ENCODE measurements at places on chromosomes 6 and 20.

DNA sequence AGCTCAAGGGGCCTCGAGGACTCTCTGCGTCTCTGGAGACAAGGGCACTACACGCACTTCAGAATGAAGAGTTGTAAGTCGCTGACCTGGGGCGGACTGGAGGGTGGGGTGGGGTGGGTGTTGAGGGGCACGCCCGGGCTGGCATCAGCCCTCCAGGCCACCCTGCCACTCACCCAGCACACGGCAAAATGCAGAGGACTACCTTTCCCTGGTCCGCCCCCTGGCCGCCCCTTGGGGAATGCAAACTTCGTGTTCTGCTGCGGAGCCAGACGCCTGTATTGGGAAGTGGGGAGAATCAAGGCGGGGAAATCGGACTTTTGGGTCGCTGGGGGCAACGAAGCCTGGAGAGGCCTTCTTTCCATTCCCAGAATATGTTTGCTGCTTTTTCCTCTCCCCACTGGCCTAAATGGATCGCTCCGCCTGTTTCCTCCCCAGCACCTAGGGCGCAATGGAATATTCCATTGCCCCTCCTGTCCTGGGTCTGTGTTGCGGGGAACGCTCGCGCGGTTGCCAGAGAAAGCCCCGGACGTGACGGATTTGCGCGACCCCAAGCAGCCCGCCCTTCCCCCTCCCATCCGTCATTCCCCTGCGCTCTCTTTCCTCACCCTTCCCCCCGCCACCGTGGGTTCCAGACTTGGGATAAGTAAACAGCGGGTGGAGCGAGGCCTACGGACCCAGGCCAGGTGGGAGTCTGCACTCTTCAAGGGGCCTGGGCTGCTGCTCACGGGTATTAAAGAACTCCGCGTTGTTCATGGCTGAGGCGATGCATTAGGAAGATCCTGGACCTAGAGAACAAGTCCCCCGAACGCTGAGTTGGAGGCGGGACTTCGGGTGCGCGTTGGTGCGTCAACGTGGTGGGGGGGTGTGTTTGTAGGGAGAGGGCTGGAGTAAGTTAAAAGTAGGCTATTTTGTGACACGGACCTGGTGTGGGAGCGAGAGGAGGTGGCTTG is at the start of gene PPT2:
Gene PPT2 (plus strand): TSS at position 578 of the 950 bp plus-strand sequence. CDS start 454 bp downstream, outside the sequence.
- peak; percentile 84 for DNase-seq

DNA sequence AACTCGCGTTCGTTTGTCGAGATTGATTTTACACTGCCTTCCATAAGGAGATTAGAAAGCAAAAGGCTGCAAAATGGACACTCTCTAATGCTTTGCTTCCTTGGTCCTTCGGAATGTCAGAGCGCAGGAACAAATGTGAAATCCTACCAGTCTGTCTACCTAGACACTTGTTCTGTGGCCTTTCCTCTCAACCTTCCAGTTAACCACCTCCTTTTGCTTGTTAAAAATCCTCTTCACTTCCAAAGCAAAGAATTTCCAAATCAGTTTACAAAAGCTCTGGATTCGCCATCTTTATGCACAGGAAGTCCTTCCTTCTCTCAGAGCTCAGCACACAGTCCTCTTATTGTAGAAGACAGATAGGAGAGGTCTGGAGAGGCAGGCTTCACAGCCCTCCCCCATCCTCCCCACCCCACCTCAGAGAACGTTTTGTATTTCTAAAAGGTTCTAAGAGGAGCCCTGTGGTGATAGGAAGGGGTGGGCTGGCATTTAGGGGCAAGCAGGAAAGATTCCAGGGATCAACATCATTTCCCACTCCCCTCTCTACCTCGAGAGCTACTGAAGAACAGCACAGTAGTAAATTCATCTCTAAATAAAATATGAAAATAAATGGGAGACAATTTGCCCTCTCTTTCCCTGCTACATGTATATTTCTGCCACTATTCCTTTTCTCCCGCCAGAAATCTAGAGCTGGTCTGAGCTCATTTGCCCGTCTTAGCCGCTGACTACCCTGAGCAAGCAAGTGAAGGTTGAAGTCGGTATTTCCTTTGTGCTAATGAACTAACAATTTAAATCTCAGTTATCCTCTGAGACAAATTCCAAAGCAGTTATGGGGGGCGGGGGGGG is 18.9 kb downstream of the TFAP2A start:
- DNase-seq: no peak

- DNase-seq: no peak
Observed at GRCh38 chr6:158085261-158086053, 82.6 kb downstream of the SERAC1 start.

DNA sequence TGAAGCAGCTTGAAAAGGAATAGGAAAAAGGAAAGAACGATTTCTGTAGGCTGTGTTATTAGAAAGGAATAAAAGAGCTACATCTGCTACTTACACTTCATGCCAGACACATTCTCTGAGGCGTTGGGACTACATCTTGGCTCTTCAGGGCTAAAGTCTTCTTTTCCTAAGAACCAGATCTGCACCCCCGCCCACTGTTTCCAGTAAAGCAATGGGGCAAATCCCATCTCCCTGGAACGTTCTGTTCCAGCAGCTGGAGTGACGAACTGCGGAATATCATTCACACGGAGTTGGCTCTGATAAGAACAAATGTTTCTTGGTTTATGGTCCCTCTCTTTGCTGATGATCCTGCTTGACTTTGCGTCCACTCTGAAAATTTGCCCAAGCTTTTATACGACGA is 26.9 kb downstream of the FAM50B start:
- DNase-seq: no peak

DNA sequence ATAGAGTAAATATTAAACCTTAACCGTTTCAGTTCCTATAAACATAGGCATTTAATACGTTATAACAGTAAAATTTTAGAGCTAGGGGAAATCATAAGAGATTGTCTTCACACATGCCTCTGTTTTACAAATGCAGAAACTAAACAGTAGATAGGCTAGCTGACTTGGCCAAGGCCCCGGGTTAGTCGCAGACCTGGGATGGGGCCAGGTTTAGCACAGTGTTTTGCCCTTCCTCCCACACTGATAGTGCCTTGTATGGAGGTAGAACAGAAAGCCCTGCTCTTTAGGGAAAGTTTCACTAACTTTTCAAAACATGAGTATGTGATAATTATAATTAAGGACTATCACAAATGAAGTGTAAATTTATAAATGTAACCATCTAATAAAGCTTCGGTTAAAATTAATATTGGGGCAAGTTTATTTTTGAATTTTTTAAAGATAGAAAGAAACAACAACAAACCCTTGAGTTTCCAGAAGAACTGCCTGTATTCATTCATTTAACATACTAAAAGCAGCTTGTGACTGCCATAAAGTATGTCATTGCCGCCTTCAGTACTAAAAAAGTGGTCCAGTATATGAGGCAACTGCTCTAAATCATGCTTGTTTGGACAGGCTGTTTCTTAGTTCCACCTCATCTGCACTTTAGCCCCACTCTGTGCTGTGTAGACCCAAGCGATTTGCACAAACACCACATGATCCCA is 62.5 kb upstream of the LOC128125822 start:
- no peak for DNase-seq

GRCh38 chr20:47466704-47467459 is 34.8 kb upstream of the NCOA3 start:
- no peak for DNase-seq

DNA sequence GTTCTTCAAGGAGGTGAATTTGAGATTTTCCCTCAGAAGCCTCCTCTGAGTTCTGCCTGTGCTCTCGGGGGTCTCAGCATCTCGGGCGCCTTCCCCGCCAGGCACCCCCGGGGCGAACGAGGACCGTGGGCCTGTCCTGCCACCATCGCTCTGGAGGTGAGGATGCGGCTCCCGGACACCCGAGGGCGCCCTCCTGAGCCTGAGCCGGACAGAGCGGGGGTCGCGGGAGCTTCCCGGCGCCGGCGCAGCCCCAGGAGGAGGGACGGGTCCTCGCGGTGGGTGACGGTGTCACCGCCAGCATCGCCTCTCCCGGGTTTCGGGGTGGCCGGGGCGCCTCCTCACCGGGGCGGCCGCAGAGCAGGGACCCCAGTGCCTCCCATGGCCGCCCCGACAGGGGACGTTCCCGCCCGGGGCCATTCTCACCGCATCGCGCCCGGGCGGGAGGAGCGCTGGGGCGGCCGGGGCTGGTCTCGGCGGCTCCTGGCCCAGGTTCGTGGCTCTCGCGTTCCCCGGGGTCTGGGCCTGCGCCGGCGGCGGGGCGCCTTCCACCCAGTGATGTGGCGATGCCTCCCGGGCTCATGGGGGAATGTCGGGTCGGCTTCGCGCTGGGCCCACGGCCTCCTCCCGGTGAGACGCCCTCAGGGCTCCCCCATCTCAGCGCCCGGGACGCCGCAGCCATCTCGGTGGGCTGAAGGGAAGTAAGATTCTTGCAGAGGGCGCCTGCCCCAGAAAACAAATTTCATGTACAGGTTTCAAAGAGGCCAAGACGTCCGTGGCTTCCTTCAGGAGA is 210.5 kb downstream of the ERMARD start:
- DNase-seq: no peak

DNA sequence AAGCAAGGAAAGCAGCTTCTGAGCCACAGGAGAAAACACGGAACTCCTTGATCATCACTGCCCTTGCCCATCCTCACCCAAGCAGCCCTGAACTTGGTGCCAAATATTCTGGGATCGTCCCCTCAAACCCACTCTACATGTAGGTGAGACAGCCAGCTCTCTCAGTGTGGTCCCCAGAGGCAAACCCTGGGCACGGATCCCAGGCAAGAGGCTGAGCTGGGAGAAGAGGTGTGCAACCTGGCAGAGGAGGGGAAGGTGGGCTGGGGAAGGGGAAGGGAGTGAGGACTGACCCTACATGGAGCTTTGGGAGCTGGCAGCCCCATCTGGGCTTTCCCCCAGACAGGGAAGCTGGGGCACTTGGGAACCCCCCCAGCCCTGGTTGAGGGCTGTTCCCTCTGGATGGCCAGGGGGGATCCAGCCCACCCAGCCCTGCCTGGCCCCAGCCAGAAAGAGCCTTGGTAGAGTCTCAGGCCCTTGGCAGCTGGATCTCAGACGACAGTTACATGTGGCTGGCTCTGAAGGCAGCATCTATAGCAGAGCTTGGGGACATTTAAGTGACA is 186.2 kb upstream of the CST7 start:
- DNase-seq: no peak

GRCh38 chr6:44253307-44254101 is 3.8 kb downstream of the SLC35B2 start:
- peak; percentile 63 for DNase-seq

DNA sequence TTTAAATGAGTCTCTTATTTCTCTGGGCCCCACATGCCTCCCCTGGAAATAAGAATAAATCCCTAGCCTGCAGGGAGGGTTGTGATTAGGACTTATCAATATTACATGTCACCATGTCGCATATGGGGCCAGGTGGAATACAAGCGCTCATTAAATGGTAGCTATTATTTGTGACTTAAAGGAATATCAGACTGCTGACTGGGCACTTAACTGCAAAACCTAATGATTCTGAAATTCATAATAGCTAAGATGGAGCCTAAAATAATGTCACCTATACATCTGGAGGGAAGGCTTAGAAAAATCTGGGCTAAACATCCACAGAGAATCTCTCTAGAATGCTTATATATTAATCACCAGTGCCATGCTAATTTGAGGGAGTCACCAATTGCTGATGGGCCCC is 106.5 kb downstream of the LRFN2 start:
- DNase-seq: no peak

GRCh38 chr6:169617562-169617961 is 84.3 kb downstream of the WDR27 start:
- no peak for DNase-seq

DNA sequence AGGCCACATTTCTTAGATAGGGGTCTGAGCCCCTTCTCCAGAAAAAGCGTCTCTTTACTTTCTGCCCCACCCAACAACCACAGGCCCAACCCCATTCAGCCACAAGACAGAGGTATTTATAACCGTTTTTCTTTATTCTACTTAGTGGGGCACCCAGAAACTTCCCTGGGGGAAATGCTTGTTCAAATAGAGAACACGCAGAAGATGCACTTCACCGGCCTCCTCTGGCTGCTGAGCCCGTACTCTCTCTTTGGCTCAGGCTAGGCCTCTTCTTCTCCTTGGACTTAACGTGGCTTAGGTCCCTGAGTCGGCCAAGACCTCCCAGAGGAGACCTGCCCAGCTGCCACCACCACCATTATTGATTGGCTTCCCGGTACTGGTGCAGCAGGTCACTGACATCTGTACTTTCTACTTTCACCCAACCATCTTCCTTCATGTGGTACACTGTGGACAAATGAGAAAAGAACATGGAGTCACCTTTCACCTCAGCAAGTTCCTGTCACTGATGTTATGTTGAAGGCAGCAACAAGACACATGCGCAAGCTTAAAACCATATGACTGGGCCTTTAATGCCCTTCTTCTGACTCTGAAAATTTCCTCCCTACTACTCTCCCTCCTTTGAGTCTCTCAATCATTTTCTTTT is 2.2 kb upstream of the TAP2 start:
- DNase-seq: peak; percentile 70

- no peak for DNase-seq
Observed at GRCh38 chr6:169495601-169496000, 206.2 kb downstream of the WDR27 start.

DNA sequence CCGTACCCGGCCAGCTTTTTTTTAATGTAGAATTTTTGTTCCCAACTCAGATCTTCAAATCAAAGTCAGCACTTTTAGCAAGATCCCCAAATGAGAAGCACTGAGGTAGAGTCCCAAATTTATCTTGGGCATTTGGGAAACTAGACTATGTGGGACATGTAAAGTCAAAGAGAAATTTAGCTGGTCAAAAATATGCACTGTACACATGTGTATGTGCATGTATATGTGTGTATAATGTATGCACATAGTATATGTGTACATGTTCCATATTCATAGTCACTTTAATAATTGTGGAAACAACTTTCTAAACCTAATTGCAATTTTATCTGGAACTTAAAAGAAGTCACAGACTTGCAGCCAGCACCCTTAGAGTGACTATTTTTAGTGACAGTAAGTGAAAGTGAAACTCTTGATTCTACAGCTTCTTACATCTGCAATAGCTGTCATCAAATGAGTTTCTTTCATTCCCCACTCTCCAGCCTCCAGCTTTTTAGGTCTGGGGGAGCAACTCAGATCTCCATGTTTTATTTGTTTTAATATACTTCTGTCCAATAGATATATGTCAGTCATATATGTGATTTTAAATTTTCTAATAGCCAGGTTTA is 53.6 kb downstream of the CDC40 start:
- DNase-seq: no peak

- no peak for DNase-seq
Observed at GRCh38 chr20:59402681-59403080, 102.3 kb downstream of the EDN3 start.

DNA sequence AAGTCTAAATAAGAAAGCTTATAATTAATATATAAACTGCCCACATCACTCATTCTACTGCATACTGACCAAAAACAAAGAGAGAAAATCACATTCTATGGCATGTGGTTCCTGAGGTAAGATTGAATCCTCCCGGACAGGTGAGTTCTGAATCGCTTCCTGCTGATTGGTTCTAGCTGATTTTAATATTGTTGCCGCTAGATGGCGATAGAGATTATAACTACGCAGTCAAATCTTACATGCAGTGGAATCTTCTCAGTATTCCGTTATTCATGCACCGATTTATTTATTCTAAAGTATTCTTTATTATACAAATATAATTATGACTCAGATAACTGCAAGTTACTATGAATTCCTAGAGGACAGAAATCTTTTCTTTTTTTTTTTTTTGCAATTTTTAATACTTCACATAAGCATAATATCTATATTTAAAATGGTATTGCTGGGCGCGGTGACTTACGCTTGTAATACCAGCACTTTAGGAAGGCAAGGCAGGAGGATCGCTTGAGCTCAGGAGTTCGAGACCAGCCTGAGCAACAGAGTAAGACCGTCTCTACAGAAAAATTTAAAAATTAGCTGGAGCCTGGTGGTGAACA is 24.2 kb upstream of the TMX4 start:
- peak; percentile 29 for DNase-seq

All from CD4-positive, alpha-beta T cell treated with Interferon alpha-2 for 1 hour (primary cell).